ENCODE measurements at places on chromosomes 7 and 10.
A peak's percentile ranks its signal among the peaks of the same experiment; 100 is the strongest.

DNA sequence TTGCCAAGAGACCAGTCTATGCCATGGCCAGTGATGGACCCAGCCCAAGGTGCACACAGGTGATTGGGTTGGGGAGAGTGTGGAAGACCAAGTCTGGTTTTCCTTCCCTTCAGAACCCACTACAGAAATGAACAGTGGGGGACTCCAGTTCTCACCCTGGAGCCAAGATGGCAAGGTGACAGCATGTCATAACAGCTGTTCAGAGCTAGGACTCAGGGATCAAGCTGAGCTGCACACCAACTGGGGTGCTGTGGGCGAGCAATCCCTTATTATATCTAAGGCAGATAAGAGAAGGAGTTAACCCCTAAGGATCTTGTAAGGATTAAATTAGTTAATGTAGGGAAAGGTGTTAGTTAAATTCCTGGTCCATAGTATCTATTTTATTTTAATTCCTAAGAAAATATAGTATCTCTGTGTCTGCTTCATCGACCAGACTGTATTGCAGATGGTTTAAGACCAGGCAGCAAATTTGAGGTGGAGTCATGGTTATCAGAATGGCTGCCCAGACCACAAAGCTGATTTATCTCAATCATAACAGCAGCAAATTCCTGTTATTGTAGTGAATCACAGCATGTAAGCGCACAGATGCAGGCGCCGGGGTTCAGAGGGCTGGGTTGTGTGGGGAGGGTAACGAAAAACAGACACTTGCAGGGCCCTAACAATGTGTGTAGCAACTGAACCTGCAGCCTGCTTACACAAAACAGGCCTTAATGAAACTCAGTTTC, 208.7 kb upstream of the ZNF32 start:
- DNase-seq: no peak

DNA sequence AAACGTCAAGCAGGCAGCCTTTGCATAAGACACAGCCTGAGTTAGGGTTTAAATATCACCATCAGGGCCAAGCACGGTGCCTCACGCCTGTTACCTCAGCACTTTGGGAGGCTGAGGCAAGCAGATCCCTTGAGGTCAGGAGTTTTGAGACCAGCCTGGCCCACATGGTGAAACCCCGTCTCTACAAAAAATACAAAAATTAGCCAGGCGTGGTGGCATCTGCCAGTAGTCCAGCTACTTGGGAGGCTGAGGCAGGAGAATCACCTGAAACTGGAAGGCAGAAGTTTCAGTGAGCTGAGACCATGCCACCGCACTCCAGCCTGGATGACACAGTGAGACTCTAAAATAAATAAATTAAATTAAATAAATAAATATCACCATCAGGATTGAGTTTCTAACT, 33.0 kb downstream of the SRPK2 start:
- no peak for DNase-seq

- DNase-seq: no peak
Measured at GRCh38 chr7:154423231-154423630, 371.0 kb downstream of the DPP6 start.

GRCh38 chr10:95697429-95697828, 3.7 kb upstream of the TCTN3 start:
- DNase-seq: no peak

GRCh38 chr10:90435296-90435695, 422.5 kb downstream of the HTR7 start:
- no peak for DNase-seq

- no peak for DNase-seq
Measured at GRCh38 chr10:75654171-75654771, 222.8 kb downstream of the LRMDA start.

- no peak for DNase-seq
Measured at GRCh38 chr10:70974351-70974901, 86.1 kb upstream of the PCBD1 start.

DNA sequence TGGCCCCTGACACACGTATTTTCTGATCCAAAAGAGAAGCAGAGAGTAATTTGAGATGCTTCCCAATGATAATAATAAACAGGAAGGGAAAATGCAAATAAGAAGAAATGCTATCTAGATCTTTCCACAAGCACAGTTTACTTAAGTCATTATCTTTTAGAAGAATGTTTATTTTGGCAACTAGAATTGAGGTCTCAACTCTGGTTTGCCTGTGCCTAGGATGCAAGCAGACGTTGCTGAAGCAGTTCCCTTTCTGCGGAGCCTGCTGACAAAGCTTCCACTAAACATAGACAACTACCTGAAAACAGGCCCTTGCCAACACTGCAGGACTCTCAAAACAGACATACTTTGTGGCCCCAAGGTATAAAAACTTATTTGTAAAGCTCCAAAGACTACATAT, 315.8 kb upstream of the POM121L12 start:
- no peak for DNase-seq

GRCh38 chr7:80830584-80831285, 88.1 kb downstream of the SEMA3C start:
- DNase-seq: no peak

GRCh38 chr10:130545697-130546096, 409.5 kb downstream of the GLRX3 start:
- no peak for DNase-seq

DNA sequence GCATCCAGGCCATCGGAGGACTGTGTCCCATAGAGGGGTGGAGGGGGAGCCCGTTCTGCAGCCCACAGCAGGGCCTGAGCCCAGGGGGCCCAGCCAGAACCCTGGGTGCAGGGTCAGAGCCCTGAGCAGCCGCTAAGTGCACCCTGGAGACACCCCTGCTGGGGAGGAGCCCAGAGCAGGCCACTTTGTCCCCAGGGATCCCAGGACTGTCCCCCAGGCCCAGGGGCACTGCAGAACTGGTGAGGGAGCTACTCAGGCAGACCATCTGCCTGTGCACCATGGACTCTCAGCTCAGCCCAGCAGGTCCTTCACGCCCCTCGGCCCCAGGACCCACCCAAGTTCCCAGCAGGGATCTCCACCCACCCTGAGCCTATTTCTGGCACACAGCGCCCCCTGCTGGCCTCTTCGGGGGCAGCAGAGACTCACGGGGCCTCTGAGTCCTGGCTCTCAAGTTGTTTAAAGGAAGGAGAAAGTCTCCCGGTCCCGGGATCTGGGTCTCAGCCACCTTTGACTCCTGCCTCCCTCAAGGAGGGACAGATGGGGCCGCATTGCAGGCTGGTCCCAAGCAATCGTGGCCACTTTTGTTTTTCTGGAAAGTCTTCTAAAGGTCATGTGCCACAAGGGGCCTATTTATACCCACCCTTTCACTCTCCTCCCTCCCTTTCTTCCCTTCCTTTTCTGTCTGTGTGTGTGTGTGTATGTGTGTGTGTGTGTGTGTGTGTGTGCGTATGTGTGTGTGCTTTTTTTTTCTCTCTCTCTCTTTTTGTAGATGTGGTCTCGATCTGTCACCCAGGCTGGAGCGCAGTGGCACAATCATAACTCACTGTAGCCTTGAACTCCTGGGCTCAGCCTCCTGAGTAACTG, 90.3 kb downstream of the MYL10 start:
- peak; percentile 72 for DNase-seq

DNA sequence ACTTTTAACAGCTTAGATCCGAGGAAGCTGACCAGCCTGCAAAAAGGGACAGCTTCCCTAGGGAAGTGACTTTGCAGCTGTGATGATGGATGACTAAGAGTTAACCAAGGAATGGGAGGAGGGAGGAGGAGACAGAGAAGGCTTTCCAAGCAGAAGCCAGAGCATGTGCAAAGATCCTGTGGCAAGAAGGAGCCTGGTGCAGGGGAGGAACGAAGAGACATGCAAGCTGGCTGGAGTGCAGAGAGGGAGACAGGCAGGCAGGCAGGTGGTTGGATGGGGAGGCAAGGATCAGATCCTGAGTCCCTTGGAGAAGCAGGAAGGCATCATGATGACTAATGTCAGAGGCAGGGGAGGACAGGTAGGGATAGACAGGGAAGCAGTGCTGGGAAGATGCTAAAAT, 148.8 kb downstream of the PFKFB3 start:
- DNase-seq: no peak

GRCh38 chr7:86485827-86486226, 157.9 kb upstream of the GRM3 start:
- no peak for DNase-seq

DNA sequence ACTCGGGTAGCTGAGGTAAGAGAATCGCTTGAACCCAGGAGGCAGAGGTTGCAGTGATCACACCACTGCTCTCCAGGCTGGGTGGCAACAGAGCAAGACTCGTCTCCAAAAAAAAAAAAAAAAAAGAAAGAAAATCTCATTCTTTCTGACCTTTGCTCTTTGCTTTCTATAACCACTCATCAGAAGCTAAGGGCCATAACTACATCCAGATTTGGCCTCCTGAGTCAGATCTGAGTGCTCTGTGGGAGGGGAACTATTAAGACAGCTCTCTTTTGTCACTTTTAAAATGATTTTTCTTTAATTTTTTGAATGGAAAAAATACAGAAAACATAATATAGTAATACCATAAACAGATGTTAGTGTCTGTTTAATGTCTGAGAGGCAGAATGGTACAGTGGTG, 210.1 kb downstream of the KIAA1217 start:
- DNase-seq: no peak

DNA sequence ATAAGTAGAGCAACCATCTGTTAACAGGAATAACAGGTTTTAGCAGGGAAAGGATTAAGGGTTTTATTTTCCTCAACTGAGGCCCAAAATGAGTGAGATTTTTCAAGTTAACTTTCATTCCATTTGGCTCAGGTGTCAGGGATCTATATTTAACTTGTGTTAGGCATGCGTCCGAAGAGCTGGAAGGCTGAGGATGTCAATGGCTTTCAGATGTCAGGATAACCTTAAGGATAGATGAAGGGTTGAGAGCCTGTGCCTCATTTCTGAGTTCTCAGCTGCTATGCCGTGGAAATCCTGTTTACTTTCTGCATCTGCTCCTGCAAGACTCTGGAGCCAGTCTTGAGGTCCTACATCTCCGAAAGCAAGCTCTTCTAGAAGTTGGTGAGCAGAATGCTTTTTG, 36.4 kb upstream of the CD36 start:
- DNase-seq: no peak

- no peak for DNase-seq
Measured at GRCh38 chr7:13179775-13180523, 492.5 kb downstream of the ARL4A start.

GRCh38 chr7:138465046-138465445, 5.0 kb downstream of the TRIM24 start:
- DNase-seq: no peak

DNA sequence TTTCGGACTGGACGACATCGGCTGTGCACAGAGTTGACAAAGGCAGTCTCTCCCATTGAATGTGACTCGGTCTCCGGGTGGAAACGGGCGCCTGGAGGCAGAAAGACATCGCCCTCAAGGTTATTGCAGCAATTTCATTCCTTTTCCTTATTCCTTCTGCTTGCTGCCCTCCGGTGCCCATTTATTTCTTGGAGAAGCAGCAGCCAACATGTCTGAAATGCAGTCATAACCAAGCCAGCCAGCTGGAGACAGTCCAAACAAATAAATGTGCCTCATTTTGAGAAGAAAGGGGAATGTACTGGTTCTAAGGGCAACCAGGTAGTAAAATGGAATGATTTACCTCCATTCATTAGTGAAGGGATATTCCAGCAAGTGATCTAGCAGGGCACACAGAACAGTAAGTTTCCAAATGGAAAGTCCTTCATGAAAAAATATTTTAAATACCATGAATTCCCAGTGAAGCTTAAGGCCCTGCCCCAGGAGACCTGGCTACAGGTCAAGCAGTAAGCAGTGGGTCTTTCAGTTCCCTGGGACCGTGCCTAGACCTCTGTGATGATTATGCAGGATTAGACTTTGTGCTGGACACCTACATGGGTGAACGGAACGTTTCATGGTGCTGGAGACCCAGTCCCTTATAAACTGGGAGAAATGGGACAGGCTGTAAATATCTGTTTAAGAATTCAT, 86.6 kb downstream of the ABLIM1 start:
- DNase-seq: no peak

DNA sequence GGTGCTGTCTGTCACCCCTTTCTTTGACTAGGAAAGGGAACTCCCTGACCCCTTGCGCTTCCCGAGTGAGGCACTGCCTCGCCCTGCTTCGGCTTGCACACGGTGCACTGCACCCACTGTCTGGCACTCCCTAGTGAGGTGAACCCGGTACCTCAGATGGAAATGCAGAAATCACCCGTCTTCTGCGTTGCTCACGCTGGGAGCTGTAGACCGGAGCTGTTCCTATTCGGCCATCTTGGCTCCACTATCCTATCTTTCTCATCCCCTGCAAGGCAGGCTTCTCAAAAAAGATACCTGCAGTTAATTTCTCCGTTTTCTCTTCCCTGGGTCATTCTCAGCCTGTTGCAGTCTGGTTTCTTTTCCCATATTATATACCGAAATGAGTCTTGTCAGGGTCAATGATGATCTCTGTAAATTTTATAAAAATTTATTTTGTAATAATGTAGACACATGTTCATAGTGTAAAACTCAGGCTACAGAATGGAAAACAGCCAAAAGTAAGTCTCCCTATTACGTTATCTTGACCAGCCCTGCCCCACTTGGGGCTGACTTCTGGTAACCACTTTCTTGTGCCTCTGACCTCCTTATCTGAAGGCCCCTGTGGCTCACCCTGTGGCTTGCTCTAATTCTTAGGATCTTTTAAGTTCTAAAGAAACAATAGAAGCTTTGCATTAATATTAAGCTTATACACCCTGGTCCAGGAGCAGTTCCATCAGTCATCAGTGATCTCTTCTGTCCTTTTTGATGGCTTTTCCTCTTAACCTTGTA, 20.7 kb downstream of the BLVRA start:
- no peak for DNase-seq

GRCh38 chr7:108130261-108130660, at the start of gene LAMB4:
Gene LAMB4, minus strand, starts transcription at chr7:108130361. Its CDS starts 7,197 bp downstream, at chr7:108123164.
- DNase-seq: no peak

DNA sequence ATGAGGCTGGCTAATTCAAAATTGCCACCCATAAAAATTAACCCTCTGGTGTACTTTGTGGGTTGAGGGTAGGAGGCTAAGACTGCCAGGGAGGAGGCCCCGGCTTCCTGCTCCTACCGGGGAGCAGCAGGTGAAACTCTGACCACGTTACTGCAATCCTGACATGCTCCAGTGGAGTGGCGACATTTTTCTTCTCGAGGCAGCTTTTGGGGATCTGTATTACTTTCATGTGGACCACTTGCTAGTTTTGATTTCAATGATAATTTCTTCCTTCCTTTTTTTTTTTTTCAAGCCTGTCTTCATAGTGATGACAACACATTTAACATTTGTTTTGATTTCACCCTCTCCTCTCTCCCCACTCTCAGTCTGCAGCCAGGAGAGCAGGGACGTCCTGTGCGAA, 14.6 kb downstream of the GATA3 start:
- no peak for DNase-seq

DNA sequence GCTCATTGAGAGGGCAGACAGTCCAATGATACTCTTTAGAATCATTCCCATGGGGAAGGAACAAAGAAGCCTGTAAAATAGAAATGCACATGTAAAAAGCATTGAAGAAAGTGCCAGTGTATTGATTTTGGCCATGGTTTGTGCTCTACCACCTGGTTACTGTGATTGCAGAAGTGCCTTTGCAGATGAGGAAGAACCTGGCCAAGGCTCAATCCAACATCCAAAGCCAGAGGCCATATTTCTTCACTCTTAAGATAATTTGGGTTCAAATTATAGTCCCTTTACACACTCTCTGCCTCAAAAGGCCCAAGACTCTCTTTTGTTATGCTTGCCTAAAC, 122.1 kb downstream of the EGFR start:
- no peak for DNase-seq
